ENCODE measurements at places on chromosomes 13 and 19.

DNA sequence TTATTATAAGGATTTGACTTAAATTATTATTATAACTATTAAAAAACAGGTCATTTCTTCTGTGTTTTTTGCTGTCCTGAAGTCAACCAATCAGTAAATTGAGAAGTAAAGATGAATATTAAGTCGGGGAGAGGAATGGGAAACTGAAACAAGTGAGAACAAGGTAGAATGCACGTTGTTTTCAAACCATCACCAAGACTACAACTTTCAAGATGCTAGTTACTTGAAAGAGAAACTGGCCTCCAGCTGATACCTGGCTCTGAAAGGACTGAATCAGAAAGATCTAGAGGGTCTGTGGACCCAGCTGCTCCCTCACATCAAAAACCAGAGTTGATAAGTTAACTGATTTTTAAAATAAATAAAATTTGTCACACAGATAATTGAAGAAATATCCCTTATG, 1301.5 kb upstream of the ATXN8OS start:
- no peak for DNase-seq

DNA sequence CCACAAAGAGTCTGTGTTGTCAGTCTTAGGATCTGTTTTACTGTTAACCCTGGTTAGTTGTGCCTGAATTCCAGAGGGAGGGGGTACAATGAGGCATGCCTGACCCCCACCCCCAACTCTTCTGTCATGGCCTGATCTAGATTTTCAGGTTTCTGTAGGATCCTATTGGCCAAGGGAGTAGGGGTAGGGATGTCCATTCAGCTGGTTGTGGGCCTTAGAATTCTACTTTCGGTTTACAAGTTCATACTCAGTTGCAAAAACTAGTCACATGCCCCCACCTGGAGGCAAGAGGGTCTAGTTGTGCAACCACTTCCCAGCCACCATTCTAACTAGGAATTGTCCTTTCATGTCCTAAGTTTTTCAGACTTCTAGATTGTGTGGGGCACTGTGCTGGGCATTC, 94.3 kb upstream of the MBNL2 start:
- no peak for DNase-seq

- no peak for DNase-seq
Observed at GRCh38 chr19:49419173-49419572, 4.1 kb downstream of the PTH2 start.

- peak; percentile 32 for DNase-seq
Observed at GRCh38 chr19:46481223-46481848, 10.0 kb upstream of the PNMA8A start.

DNA sequence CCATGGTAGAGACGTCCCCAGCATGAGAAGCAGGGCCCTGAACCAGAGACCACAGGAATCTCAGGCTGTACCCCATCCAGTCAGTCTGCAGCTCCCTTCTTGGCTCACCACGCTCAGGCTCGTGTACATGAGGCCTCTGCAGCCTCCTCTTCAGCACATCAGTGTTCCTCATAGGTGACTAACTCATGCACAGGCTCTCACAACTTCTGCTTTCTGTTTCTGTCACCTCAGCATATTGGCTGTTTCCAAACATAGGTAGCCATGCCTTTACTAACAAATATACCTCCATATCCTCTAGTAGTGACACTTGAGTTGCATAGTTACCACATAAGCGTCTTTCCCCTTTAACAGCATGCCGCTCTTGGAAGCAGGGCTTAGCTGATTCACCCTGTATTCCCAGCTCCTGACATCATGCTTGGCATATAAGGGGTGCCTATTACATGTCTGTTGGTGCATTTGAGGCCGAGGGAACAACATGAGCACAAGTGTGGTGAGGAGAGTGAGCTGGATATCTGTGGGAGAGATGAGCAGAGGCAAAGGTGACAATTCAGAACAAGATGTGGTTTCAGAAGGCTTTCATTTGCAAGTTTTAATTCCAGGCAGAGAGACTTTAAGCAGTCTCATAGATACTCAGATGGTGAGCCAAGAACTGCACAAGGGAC, 16.7 kb downstream of the ZNF473 start:
- DNase-seq, result no peak

DNA sequence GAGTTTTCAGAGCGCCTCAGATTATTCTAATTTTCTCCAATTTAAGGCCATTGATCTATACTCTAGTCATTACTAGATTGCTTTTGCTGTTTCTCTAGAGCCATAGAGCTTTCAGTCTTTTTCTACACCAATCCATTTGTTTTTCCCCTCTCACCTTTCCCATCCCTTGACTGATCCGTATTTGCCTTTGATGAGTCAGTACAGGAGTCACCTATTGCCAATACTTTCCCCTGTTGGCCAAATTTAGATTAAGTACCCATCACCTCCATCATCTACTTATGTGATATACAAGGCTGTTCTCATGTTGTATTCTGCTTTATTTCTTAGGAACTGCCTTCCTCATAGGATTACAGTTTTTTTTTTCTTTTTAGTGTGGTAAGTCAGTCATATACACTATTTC, 463.2 kb downstream of the KLF12 start:
- DNase-seq, result no peak

GRCh38 chr13:96646515-96647211, 347.6 kb downstream of the OXGR1 start:
- no peak for DNase-seq

- DNase-seq, result peak; percentile 58
Observed at GRCh38 chr19:49502866-49503581, 6.8 kb downstream of the RPS11 start.

- peak; percentile 33 for DNase-seq
Observed at GRCh38 chr19:50669302-50670101, 20.3 kb downstream of the C19orf81 start.

DNA sequence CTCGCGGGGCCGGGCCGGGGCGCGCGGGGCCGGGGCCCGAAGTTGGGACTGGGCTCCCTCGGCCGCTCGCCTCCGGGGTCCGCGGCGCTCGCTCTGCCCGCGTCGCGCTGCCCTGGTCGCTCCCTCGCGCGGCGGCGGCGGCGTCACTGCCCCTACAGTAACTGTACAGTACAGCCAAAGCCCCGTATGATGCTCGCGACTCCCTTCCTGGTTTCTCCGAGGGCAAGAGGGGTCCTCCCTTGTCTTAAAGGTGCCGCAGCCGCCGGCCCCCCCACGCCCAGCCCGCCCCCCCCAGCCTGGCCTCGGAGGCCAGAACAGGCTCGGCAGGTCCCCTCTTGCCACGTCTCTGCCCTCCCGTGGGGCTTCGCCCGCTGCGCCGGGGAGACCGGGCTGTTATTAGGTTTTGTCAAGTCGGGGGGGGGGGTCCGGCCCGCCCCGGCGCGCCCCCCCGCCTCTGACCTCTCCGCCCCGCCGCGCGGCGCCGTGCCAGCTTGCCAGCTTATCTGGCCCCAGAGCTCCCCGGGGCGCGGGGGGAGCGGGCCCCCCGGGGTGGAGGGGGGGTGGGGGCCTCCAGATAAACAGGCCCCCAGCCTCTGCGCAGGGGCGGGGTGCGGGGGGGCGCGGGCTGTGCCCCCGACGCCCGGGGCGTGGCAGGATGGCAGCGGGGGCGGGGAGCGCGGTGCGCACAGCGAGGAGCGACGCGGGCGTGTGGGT, at the start of gene ZBTB7A:
Gene ZBTB7A, minus strand, starts transcription at position 218 of the 714 bp plus-strand sequence. CDS start 11,667 bp downstream, outside the sequence.
- DNase-seq, result peak; percentile 75

GRCh38 chr13:19860884-19861655, 2.4 kb downstream of the ZMYM5 start:
- DNase-seq, result peak; percentile 80

GRCh38 chr13:106560821-106561220, 7.1 kb downstream of the ARGLU1 start:
- peak; percentile 8 for DNase-seq

DNA sequence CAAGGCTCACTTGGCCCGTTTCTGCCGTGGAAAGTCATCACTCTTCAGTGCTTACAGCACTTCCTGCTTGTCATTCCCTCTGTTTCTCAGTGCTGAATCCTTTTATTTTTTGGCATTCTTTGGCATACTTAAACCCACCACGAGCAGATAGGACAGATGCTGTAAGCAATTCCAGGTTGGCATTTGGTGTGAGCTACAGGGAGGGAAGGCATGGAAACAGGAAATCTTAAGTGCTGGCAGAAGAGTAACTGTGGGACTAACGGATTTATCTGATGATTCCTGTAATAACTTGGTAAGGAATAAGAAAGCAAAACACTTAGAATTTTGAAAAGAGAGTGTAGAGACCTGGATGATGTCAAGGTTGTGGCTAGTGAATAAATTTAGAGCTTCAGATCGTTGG, 273.4 kb downstream of the GPC6 start:
- no peak for DNase-seq

- no peak for DNase-seq
Observed at GRCh38 chr19:6424195-6424938, at the start of gene KHSRP. KHSRP (minus strand) TSS chr19:6424811; CDS start chr19:6424701, 110 bp downstream.

GRCh38 chr13:113092776-113093579, 12.6 kb upstream of the F7 start:
- DNase-seq, result no peak

- peak; percentile 85 for DNase-seq
Observed at GRCh38 chr19:6091771-6092291, 18.5 kb downstream of the RFX2 start.

DNA sequence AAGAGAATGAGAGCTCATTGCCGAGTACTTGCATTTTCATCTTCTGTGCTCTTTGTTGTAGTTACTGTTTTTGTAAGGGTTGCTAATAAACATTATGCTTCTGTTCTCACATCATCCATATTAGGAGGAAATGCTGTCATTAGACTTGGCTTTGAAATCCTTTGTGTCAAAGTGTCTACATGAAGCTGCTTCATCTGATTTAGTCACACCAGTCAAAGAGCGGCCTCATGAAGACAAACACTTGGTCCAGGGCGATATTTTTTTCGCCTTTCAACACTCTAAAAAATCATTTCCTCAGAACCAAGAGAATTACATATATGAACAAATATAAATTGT, 105.0 kb downstream of the SPRY2 start:
- DNase-seq, result no peak

GRCh38 chr13:38301236-38301635, 48.4 kb upstream of the UFM1 start:
- DNase-seq, result peak; percentile 48
